ENCODE measurements at places on chromosomes 5 and 9.

DNA sequence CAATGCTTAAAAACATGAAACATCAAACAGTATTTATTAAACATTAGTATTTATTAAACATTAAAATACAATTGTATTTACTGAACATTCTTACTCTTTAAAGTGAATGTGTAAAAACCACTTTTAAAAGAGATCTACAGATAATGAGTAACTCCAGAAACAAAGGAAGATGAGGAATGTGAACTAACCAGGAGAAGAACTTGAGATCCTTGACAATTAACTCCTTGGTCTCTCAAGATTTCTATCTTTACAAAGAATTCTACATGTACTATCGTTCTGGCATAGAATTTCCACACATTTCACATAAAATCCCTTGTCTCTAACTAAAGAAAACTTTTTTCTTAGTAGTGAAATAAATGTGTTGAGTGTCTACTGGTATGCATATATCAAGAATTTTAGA, 28.7 kb upstream of the IFNE start:
- DNase-seq: no peak

- DNase-seq: no peak
Observed at GRCh38 chr5:160356550-160357347, 13.7 kb downstream of the C1QTNF2 start.

DNA sequence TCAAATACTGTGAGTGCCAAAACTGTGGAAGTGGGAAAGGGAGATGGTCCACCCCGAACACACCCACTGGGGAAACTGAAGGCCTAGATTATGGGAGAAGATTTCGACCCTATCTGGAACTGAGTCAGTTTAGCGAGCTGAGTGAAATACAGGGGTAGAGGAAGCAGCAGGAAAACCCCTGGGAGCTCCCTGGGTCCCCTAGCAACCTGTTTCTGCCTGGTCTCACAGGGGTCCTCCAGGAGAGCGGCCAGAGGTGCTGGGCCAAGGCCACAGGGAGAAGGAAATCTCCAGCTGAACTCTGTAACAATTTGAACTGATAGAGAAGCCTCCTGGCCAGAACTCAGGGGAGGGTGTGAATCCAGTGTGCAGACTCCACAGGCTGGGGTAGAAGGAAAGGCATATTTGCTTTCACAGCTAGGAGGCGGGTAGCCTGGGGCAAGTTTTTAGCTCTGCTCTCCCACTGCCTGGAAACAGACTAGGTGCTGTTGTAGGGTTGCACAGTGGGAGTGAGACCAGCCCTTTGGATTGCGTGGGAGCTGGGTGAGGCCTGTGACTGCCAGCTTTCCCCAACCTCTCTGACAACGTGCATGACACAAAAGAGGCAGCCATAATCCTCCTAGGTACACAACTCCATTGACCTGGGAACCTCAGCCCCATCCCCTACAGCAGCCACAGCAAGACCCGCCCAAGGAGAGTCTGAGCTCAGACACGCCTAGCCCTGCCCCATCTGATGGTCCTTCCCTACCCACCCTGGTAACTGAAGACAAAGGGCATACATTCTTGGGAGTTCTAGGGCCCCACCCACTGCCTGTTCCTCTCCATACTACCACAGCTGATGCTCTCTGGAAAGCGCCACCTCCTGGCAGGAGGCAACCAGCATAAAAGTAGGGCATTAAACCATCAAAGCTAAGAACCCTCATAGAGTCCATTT, 78.8 kb upstream of the GPBP1 start:
- DNase-seq: no peak

- no peak for DNase-seq
Observed at GRCh38 chr5:37435261-37435660, 56.1 kb downstream of the WDR70 start.

DNA sequence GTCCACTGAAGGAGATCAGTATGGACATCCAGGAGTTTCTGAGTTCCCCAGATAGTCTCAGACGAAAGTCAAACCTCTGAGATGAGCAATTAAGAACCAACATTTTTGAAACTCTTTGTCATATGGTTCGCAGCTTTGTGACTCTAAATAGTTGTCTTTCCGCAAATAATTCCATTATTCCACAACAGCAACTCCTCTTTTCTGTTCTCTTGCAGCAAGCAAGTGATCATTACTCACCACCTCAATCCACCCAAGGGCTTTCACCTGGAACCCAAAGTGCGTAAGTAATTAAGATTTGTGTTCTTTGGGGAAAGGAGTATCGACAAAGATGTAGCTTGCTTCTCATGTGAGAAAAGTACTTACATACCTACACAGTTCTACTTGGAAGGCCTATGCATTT, 15.6 kb downstream of the MTX3 start:
- DNase-seq: no peak

DNA sequence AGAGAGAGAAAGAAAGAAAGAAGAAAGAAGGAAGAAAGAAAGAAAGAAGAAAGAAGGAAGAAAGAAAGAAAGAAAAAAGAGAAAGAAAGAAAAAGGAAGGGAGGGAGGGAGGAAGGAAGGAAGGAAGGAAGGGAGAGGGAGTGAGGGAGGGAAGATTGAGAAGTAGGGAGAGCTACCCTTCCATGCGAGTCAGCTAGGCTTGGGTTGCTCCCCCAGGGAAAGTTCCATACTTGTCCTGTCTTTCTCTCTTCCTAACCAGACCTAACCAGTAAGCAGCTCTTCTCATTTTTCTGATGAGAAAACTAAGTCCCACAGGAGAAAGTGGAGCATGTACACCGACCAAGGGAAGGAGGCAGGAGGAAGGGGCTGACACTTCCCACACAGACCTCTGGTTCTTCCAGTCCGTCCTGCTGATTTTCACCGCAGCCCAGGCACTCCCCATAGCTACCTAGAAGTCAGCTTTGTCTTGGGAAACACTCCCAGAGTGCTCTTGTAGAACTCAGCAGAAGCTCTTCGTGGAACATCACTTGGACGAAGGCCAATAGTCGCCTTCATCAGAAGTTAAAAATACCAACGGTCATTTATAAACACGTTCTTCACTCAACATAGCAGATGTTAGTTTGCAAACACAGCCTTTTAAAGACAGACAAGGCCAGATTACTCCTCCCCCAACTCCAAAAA, 29.0 kb upstream of the ENTREP1 start:
- no peak for DNase-seq

GRCh38 chr9:86940774-86941173, 6.5 kb downstream of the GAS1 start:
- DNase-seq: no peak

- DNase-seq: no peak
Observed at GRCh38 chr5:147398860-147399259, 111.0 kb downstream of the DPYSL3 start.

- DNase-seq: no peak
Observed at GRCh38 chr9:87138128-87139040, 191.1 kb upstream of the GAS1 start.

- DNase-seq: no peak
Observed at GRCh38 chr5:149859746-149860145, 84.8 kb downstream of the PDE6A start.

GRCh38 chr9:28927691-28928090, 1354.4 kb upstream of the C9orf72 start:
- DNase-seq: no peak

DNA sequence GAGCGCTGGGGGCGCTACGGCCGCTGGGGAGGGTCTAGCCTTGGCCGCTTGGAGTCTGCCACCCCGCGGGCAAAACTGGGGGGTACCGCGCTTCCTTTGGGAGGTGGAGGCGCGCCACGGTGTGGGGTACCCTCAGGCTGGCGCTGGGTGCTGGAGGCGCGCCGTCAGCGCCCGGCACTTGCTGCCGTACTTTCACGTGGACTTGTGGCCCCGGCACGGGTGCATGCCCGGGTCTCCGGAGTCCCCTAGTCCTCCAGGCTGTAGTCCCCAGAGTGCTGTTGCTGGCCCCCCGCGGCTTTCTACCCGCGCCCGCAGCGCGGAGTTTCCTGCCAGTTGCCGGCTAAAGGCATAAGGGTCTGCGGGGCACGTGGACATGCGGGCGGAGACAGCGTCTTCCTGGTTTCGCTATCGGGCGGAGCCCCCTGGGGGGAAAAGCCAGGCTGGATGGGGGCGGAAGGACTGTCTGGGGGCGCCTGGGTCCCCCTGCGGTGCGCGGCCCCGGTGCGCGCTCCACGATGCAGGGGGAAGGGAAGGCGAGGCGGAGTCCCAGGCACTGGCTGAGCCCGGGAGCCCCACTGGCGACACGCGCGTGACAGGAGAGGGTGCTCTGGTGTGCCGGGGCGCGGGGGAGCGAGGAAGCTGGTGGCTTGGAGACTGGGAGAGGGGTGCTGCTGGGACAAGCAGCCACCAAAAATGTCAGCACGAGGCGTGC, 666 bp downstream of the PPARGC1B start:
- peak; percentile 52 for DNase-seq

GRCh38 chr5:91103353-91104061, 279.6 kb downstream of the ARRDC3 start:
- DNase-seq: no peak

- no peak for DNase-seq
Observed at GRCh38 chr5:137217599-137218200, 281.4 kb downstream of the SPOCK1 start.

DNA sequence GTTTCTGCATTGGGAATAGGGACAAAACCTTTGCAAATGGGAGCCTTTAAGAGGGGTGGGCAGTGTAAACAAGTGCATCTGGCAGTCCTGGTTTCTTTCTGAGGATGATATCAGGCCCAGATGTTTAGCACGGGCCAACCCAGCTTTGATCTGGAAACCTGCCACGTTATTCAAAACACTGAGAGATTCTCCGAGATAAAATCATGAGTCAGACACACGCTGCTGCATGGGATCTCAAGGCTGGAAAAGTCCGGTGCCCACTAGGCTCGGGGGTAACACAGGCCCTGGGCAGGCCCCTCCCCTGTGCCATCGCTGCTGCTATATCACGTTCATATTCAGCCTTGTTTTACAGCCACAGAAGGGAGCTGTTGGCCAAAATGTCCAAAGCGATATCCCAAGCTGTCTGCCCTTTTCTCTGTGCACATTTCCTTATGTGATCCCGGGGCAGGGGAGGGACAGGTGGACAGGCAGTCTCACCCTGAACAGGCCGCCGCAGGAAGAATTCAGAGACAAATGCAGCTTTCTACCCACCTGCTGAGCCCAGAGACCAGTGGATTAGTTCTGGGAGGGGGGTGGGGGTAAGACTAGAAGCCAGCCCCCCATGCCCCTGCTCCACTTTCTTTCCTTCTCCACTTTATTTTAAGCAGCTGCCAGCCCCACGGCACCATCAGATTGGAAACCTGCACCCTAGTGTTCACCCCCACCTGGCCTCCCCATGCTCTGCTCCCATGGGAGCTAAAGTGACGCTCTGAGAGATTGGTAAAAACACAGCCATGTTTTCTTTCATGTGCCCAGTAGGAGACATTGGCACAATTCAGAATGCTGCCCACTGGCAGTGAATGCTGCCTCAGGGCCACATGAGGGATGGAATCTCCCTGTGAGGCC, 63.1 kb downstream of the TMOD1 start:
- no peak for DNase-seq

GRCh38 chr5:179266291-179267070, 78.8 kb downstream of the ADAMTS2 start:
- no peak for DNase-seq

DNA sequence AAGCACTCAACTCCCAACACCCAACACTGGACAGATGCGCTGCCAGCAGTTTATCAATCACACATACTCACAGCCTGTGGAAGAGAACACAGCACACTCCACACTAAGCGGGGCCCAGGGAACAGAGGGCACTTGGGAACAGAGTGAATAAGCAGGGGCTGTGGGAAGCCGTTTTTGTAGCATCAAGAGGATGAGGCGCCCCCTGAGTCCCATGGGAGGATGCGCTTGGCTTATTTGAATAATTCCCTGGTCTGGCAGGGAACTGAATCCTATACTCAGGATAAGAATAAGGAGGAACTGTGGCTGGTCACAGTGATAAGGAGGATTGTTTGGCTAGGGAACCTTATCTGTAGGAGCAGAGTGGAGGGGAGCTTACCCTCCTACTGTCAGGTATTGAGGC, 96.1 kb upstream of the DNAH5 start:
- no peak for DNase-seq

DNA sequence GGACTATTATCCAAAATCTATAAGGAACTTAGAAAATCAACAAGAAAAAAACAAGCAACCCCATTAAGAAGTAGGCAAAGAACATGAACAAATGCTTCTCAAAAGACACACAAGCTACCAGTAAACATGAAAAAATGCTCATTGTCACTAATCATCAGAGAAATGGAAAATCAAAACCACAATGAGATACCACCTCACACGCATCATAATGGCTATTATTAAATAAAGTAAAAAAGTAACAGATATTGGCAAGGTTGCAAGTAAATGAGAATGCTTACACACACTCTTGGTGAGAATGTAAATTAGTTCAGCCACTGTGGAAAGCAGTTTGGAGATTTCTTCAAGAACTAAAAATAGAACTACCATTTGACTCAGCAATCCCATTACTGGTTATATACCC, 167.0 kb upstream of the DMRTA1 start:
- no peak for DNase-seq

- no peak for DNase-seq
Observed at GRCh38 chr5:150013931-150014330, 13.4 kb downstream of the HMGXB3 start.

DNA sequence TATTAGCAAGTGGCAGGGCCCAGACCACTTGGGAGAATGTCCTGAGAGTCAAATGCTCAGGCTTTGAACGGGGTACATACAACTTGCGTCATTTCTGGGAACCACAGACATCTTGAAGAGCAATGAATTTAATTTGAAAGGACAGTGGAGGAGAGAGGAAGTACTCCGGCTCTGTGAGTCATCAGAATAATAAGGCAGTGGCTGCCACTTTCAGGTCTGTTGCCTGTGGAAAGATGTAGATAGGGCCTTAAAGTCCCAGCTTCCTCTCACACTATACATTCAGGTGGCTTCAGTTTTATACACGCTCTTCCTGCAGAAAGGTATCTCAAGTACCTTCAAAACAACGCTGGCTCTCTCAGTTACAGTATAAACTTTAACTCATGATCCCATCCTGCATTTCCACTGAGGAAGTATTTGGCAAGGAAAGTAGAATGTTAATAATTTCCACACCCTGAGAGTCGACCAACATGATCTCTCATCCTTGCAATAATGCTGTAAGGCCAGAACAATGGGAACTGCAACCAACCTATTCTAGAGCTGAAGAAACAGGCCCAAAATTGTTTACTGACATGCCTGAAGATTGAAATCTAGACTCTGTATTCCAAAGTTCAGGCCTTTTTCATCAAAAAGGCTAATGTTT, 6.8 kb upstream of the PRUNE2 start:
- DNase-seq: no peak

DNA sequence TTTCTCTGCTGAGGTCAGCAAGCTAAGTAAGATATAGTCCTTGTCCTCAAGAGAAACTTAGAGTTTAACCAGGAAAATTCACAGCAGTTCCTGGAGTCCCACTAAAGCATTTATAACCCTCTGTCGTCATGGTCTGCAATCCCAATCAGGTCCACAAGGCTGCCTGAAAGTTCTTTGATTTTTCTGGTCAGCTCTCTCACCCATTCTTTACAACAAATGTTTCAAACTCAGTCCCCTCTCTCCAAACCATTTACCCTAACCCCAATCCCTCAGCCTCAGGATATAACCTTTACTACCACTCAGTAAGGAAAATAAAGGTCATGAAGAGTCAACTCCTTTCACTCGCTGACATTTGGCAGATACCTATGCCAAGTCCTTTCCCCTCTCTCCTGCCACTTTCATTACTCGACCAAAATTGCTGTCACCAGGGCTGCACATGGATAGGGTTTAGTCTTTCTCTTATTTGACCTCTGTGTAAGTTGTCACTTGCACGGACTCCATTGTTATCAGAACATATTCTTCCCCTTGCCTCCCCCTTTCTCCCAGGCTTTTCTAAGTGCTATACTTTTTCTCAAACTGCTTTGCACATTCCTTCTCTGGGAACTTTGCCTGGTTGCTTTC, 936.6 kb downstream of the NR2F1-AS1 start:
- no peak for DNase-seq

- no peak for DNase-seq
Observed at GRCh38 chr9:78694974-78695373, 398.0 kb downstream of the PSAT1 start.

- DNase-seq: peak; percentile 25
Observed at GRCh38 chr9:98795970-98796363, 388 bp downstream of the ANKS6 start.
